ENCODE measurements at places on chromosomes 12 and 14.

GRCh38 chr14:95346266-95346665 is 26.6 kb upstream of the CLMN start:
- DNase-seq = no peak

GRCh38 chr12:110079477-110080400 is 31.4 kb upstream of the C12orf76 start:
- DNase-seq = peak; percentile 31

DNA sequence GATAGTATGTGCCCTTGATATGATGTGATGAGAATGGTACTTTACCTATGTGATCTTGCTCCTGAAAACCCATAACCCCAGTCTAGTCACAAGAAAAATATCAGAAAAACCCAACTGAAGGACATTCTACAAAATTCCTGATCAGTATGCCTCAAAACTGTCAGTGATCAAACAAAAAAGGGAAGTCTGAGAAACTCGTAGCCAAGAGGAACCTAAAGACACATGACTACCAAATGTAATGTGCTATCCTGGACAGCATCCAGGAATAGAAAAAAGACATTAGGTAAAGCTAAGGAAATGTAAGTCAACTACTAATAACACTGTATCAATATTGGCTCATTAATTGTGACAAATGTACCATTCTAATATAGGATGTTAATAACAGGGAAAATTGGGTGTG is 4.1 kb upstream of the WIF1 start:
- no peak for DNase-seq

GRCh38 chr12:43336962-43337555 is 214.9 kb downstream of the ADAMTS20 start:
- no peak for DNase-seq

DNA sequence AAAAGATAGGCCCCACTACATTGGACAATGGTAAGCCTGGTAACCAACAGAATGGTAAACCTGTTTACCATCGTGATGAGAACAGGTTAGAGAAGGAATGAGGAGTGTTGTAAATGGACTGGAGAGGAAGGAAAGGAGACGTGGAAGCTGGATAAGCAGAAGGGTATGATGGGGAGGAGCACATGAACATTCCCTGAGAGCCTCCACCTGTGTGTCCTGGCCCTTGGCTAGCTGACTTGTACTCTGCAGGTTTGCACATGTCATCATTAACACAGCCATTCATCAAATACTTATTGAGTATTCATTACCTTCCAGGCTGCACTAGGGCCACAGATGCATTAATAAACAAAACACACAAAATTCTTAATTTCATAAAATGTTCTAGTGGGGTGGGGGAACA is 4.3 kb upstream of the IL26 start:
- no peak for DNase-seq

DNA sequence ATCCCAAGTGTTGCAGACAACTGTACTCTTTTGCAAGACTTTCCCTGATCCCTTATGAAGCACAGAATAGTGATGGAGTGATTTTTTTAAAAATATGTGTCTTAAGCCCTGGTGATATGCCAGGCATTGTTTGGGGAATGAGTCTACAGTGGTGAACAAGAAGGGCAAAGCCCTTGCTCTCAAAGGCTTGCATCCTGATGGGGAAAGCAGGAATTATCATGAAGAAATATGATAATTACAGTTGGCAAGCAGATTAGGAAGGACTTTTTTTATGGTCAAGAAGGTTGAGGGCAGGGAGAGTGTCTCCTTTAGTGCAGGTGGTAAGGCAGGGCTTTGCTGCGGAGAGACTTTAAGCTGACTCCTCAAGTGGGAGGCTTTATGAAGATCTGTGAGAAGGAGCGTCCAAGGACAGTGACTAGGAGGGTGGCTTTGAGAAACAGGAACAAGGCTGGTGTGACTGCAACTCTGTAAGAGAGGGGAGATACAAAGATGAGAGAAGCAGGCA is 100.2 kb downstream of the SYNE2 start:
- no peak for DNase-seq

- no peak for DNase-seq
Measured at GRCh38 chr14:67532998-67533753, at the start of gene PLEKHH1. Gene PLEKHH1, plus strand, starts transcription at chr14:67533290. Its CDS starts 8,578 bp downstream, at chr14:67541868.

- DNase-seq = no peak
Measured at GRCh38 chr12:32863128-32863527, 33.4 kb downstream of the PKP2 start.

All from stimulated activated CD4-positive, alpha-beta T cell treated with anti-CD3 and anti-CD28 coated beads, TNF-alpha, amount 100 ng/mL, for 4 hours (primary cell).